HCT116 (cell line): ENCODE measurements at places on chromosomes 7 and 10. TPM values are rescaled to one million over a fixed set of nuclear protein-coding genes. Genes with fewer than 3 reads are reported as not detected.

GJC3 gene
- total RNA-seq, result 0.76 TPM

DNA sequence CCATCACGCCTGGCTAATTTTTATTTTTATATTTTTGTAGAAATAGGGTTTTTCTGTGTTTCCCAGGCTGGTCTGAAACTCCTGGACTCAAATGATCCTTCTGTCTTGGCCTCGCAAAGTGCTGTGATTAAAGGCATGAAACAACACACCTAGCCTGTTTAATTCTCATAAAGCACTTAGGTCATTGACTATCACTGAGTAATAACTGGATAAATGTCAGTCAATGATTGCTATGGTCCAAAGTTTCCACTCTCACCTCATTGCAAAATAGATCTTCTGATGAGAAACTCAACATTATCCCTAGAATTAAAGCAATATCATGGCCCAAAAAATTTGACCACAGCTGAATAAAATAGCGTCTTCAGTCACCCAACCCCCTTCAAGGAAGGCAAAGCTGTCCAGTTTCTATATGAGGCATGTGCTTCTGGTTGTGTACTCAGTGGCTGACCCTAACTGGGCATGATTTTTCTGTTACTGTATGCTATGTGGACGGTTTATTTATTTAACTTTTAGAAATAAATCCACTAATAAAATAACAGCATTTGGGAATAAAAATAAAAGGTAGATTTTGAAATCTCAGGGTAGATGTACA is 86.5 kb upstream of the LRRN3 start:
- no peak for DNase-seq

CCL26 gene
- 0.49 TPM for total RNA-seq

- no peak for DNase-seq
Measured at GRCh38 chr7:30255064-30255769, 29.2 kb upstream of the ZNRF2 start.
